ENCODE measurements at places on chromosomes 5 and 9.

- H3K36me3 ChIP-seq, result no peaks in the 10 kb centered on the region
- no peak overlapping the region for H3K27ac ChIP-seq
- peaks cover 4% of the 10 kb centered on the region for H3K4me1 ChIP-seq
- H3K27me3 ChIP-seq, result no peaks in the 10 kb centered on the region
These were observed 16.9 kb downstream of the PTTG1 start for GRCh38 chr5:160438316-160439204.

- H3K27ac ChIP-seq, result no peak overlapping the region
- H3K27me3 ChIP-seq, result no peaks in the 10 kb centered on the region
- no peak overlapping the region for H3K4me3 ChIP-seq
- DNase-seq, result no peak
These were observed 455.8 kb upstream of the PTGER4 start for GRCh38 chr5:40223884-40224402.

DNA sequence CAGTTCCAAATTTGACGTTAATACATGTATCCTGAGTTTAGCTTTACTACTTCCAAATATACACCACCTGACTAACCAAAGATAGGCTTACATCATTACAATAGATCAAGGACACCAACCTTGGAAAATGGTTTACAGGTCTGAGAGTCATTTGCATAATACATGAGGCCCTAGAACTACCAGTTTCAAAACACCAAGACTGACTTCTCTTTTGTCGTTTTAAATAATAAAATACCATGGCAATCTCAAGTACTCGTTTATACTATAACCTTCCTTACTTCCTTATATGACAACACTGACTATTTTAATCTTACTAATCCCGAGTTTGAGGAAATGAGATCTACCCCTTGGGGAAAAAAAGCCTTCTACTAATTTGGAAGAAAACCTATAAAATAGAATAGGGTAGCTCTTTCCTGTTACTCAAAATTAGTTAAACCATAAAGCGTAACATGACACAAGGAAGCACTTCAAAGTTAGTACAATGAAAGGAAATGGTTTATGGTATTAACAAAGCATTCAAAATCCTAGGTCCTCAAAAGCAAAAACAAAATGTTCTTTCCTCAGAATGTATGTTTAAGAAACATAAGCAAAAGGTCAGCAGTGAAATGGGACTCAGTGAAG is 42.1 kb downstream of the UBQLN1 start:
- H3K36me3 ChIP-seq, result peaks cover 30% of the 10 kb centered on the region
- DNase-seq, result no peak
- no peaks in the 10 kb centered on the region for H3K27me3 ChIP-seq
- no peaks in the 10 kb centered on the region for H3K4me1 ChIP-seq
- H3K27ac ChIP-seq, result no peak overlapping the region

DNA sequence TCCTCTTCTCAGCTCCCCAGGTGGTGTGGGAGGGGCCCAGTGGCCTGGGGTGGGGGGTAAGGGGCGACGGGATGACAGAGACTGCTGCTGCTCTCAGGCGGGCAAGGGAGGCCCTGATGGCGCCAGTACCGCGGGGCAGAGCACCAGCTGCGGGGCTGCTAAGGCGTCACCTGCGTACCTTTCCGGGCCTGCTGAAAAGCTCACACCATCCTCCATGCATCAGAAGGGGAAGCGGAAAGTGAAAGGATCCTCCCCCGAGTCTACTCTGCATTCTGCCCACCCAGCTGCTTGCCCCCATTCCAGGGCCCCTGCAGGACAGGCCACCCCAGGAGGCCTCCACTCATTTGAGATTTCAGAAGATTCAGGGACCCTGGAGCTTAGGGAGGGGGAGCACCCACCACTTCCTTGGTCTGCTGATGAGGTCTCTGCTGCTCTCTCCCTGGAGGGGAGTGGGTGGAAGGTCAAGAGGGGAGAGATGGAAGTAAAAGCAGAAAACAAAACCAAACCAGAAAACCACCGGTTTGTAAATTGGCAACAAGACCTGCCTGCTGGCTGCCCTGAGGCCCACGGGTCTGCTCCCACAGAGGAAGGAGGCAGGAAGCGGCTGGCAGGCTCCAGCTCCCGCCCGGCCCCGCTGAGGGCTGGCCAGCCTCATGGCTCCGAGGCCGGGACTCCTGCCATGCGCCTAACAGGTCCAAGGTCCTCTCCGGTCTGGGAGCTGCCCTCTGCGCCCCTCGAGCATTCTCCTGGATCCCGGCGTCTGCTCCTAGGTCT is 33.6 kb downstream of the PRRT1B start:
- peaks cover 60% of the 10 kb centered on the region for H3K36me3 ChIP-seq
- H3K27me3 ChIP-seq, result no peaks in the 10 kb centered on the region
- H3K4me1 ChIP-seq, result no peaks in the 10 kb centered on the region
- DNase-seq, result no peak

DNA sequence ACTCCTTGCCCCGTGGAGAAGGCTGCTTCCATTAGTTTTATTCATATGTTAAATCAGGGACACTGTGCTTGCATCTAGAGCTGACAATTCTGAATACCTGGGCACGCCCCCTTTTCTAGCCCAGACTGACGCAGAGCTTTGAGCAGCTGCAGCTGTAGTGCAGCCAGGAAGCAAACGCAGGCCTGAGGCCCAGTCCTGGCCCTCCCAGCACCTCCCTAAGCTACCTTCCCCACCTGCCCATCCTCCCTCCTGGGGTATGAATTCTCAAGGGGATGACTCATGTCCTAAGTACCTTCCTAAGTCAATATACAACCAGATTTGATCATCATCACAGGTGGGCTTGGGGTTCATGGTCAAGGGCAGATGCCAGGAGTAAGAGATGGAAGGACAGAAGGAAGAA is 3.5 kb downstream of the PHF19 start:
- H3K4me3 ChIP-seq, result no peak overlapping the region
- H3K36me3 ChIP-seq, result peaks cover 17% of the 10 kb centered on the region
- H3K27me3 ChIP-seq, result no peaks in the 10 kb centered on the region
- peak overlapping the region; percentile 100 for H3K27ac ChIP-seq

GRCh38 chr5:133704411-133704810 is 92.1 kb upstream of the FSTL4 start:
- DNase-seq, result no peak
- H3K36me3 ChIP-seq, result no peaks in the 10 kb centered on the region
- H3K27ac ChIP-seq, result no peak overlapping the region
- no peaks in the 10 kb centered on the region for H3K27me3 ChIP-seq
- no peak overlapping the region for H3K4me3 ChIP-seq

GRCh38 chr5:42547141-42547540 is 123.9 kb downstream of the GHR start:
- H3K27me3 ChIP-seq, result no peaks in the 10 kb centered on the region
- H3K27ac ChIP-seq, result no peak overlapping the region
- H3K4me3 ChIP-seq, result no peak overlapping the region

- no peaks in the 10 kb centered on the region for H3K27me3 ChIP-seq
- no peak for DNase-seq
- no peak overlapping the region for H3K4me3 ChIP-seq
- no peak overlapping the region for H3K27ac ChIP-seq
These were observed 62.3 kb downstream of the LHFPL2 start for GRCh38 chr5:78586251-78586650.

DNA sequence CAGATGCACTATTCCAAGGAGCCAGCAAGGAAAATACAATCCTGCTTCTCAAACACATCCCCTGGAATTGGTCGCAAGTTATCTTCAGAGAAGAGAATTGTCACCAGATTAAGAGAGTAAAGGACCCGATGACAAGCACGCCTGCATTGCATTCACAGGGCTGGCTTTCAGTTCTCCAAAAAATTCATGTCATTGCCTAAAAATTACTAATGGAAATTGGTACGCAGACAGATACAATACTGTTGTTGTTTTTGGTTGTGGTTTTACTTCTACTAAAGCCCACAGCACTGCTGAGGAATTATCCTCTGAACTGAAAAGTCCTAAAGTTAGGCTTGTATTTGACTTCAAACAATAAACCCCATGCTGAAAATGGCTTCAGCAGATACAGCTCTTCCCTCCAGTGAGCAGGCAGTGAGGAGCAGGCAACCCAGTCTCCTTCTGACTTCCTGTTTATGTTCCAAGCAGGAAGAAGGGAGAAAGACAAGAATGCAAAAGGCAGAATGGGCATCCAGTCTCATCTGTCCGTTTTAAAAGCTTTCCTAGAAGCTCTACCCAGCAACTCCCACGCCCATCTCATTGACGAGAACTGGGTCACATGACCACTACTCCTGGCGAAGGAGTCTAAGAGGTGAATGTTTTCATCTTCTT is 80.6 kb upstream of the ZNF366 start:
- no peak overlapping the region for H3K27ac ChIP-seq
- peaks cover 22% of the 10 kb centered on the region for H3K4me1 ChIP-seq
- no peak overlapping the region for H3K4me3 ChIP-seq
- no peaks in the 10 kb centered on the region for H3K36me3 ChIP-seq
- no peak for DNase-seq

DNA sequence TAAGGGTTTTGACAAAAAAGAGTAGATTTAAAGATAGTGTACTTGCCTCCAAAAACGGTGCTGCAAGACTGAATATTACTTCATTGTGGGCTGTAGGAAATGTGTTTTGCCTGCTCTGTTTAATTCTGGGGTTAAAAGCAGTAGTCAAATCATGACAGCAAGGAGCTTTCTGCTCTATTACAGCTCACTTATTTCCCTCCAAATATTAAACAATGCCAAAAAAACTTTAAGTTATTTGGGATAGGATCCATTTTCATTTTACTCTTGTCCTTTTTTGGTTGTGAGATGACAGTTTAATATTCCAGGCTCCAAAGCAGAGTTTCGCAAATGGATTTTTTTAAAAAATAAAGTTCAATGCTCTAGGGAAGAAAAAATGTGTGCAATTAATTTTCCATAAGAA is 340.4 kb upstream of the RGMB start:
- H3K27me3 ChIP-seq, result no peaks in the 10 kb centered on the region
- no peak for DNase-seq
- no peak overlapping the region for H3K27ac ChIP-seq

- no peak for DNase-seq
- H3K27ac ChIP-seq, result no peak overlapping the region
- no peaks in the 10 kb centered on the region for H3K27me3 ChIP-seq
- H3K36me3 ChIP-seq, result no peaks in the 10 kb centered on the region
- H3K4me3 ChIP-seq, result no peak overlapping the region
These were observed 94.0 kb upstream of the DNAH5 start for GRCh38 chr5:14038341-14038959.

DNA sequence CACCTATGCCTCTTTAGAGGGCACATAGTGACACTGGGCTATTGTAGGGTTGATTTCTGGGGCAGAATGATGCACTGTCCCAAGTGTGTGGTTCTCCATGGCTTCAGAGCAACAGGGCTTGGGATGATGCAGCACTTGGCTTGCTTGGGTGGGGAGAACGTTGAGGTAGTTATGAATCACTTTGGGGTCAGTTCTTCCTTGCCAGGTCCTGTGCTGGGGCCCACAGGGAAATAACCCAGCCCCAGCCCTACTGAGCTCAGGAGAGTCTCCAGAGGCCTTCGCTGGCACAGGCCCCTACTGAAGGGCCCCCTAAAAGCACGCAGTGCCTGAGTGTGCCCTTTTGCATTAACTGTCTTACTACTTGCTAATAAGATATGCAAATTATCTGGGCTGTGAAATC is 24.2 kb downstream of the JADE2 start:
- DNase-seq, result no peak
- no peak overlapping the region for H3K27ac ChIP-seq
- H3K4me1 ChIP-seq, result peaks cover 69% of the 10 kb centered on the region
- no peak overlapping the region for H3K4me3 ChIP-seq

GRCh38 chr9:3321186-3321585 is 204.6 kb downstream of the RFX3 start:
- H3K27ac ChIP-seq, result no peak overlapping the region
- DNase-seq, result no peak
- no peaks in the 10 kb centered on the region for H3K36me3 ChIP-seq

DNA sequence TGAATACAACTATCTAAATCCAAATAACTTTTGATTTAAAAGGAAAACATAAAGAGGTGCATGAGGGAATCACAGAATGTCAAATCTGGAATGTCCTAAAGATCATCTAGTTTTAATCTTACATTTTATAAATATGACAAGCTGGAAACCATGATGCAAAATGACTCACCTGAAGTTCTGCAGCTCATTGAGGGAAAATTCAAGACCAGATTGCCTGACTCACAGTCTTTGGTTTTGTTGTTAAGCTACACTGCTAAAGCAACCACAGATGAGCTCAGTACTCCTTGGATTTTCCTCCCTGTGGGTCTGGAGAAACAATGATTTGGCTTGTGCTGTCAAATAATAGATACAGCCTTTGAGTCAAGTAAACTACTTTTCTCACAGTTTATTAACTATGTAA is 19.1 kb upstream of the EDIL3 start:
- no peaks in the 10 kb centered on the region for H3K4me1 ChIP-seq
- no peak overlapping the region for H3K27ac ChIP-seq
- H3K4me3 ChIP-seq, result no peak overlapping the region
- no peak for DNase-seq
- H3K27me3 ChIP-seq, result no peaks in the 10 kb centered on the region

- H3K4me1 ChIP-seq, result peaks cover 11% of the 10 kb centered on the region
- H3K27me3 ChIP-seq, result no peaks in the 10 kb centered on the region
- H3K27ac ChIP-seq, result no peak overlapping the region
These were observed 245.7 kb upstream of the NR4A3 start for GRCh38 chr9:99576002-99576401.

- no peak for DNase-seq
- no peaks in the 10 kb centered on the region for H3K4me1 ChIP-seq
- H3K27me3 ChIP-seq, result no peaks in the 10 kb centered on the region
- H3K27ac ChIP-seq, result no peak overlapping the region
- H3K36me3 ChIP-seq, result no peaks in the 10 kb centered on the region
These were observed 113.8 kb downstream of the MSX2 start for GRCh38 chr5:174837919-174838902.

DNA sequence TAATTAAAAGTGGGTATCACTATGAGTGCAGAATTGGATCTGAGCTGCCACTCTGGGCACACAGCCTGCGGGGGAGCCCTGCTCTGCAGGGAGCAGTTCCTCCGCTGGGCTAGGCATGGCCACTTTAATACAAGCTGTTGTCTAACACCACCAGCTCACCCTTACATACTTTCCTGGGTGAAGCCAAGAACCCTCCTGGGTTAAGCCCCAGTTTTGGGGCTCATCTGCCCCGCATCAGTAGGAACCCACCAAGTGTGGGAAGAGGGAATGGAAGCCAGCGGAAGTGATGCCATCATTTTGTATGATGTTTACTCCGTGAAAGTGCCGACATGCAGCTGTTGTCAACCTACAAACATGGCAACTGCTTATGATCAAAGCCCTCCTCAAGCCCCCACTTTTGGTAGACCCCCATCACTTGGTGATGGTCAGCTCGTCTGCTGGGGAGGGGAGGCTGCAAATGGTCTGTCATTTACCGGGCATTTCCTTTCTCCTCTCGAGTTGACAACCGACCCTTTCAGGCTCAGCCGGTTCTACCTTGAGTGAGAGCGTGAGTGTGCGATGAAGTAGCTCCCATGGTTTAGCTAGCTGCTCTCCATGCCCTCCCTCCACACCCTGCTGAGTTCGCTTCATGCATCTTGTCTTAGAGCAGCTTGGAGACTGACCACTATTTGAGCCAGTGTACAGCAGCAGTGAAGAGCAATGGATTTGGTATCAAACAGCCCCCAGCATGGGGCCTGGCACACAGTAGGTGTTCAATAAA is 95.3 kb upstream of the IER5L start:
- H3K27ac ChIP-seq, result no peak overlapping the region
- no peaks in the 10 kb centered on the region for H3K36me3 ChIP-seq
- no peak overlapping the region for H3K4me3 ChIP-seq
- H3K4me1 ChIP-seq, result no peaks in the 10 kb centered on the region

All from thoracic aorta (tissue), 2 donors.